ENCODE measurements at places on chromosomes 4 and X.

GRCh38 chrX:24231641-24232179 lies 82.2 kb downstream of the SUPT20HL2 start:
- DNase-seq, result no peak

DNA sequence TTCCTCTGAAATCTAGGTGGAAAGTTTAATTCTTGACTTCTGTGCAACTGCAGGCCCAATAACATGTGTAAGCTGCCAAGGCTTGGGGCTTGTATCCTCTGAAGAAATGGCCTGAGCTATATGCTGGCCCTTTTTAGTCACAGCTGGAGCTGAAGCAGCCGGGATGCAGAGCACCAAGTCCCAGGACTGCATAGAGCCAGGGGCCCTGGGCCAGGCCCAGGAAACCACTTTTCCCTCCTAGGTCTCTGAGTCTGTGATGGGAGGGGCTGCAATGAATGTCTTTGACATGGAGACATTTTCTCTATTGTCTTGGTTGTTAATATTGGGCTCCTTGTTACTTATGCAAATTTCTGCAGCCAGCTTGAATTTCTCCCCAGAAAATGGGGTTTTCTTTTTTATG lies 588.5 kb downstream of the CENPC start:
- DNase-seq, result no peak

DNA sequence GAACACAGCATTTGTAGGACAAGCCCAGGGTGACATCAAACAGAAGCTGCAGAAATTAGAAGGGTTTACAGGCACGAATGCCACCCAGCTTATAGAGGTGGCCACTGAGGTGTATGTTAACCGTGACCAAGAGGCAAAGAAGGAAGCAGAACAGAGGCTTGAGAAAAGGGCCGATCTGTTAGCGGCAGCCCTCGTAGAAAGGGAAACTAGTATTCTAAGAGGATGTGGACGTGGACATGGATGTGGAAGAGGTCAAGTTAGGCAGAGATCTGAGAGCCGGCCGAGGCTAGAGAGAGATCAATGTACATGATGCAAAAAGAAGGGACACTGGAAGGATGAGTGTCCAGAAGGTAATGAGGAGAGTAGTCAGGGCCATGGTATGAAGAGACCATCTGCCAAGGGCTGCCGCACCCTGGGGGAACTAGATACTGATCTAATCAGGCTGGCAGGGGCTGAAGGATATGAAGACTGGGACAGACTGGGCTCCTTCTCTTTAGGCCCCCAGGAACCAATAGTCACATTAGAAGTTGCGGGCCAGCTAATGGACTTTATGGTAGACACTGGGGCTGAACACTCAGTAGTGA lies 27.5 kb downstream of the LIAS start:
- DNase-seq, result no peak

GRCh38 chr4:38600575-38600974 lies 63.4 kb upstream of the KLF3 start:
- DNase-seq, result no peak

- DNase-seq, result no peak
Measured at GRCh38 chr4:6803246-6803645, 20.7 kb downstream of the KIAA0232 start.

GRCh38 chrX:96770315-96770714 lies 85.7 kb downstream of the DIAPH2 start:
- DNase-seq, result no peak

Measured in cerebellar nuclear complex (tissue), 1 donor.